Mesothelial cell of epicardium (in vitro differentiated cells): ENCODE measurements at places on chromosomes 1 and 21.
A peak's percentile ranks its signal among the peaks of the same experiment; 100 is the strongest.

DNA sequence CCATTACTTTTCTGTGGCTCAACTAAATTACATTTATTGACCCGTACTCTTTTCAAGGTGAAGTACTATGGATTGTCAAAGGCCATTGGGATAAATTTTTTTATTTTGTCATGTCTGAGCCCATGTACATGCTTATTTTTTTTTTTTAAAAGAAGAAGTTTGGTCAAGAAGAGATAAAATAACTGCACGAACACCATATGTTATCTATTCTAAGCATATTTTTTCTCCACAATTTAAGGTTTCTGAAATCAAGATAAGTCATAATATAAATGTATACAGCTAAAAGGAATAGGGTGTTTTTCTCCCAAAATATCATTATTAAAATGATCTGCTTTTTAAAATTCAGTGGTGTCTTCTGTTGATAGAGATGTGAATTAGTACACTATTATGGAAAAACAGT is 35.0 kb upstream of the SH2D1B start:
- no peaks in the 10 kb centered on the region for H3K36me3 ChIP-seq
- H3K4me3 ChIP-seq = no peak overlapping the region
- H3K27me3 ChIP-seq = peaks cover 55% of the 10 kb centered on the region
- DNase-seq = no peak

- peak overlapping the region; percentile 76 for H3K27ac ChIP-seq
- no peaks in the 10 kb centered on the region for H3K36me3 ChIP-seq
- no peak overlapping the region for H3K4me3 ChIP-seq
- H3K4me1 ChIP-seq = peaks cover 22% of the 10 kb centered on the region
- no peak for DNase-seq
Measured at GRCh38 chr1:218488986-218489385, 143.8 kb downstream of the TGFB2 start.

GRCh38 chr1:47951026-47951425 is 46.2 kb downstream of the TRABD2B start:
- peaks cover 2% of the 10 kb centered on the region for H3K4me1 ChIP-seq
- no peak overlapping the region for H3K4me3 ChIP-seq
- no peaks in the 10 kb centered on the region for H3K36me3 ChIP-seq
- no peak overlapping the region for H3K27ac ChIP-seq

DNA sequence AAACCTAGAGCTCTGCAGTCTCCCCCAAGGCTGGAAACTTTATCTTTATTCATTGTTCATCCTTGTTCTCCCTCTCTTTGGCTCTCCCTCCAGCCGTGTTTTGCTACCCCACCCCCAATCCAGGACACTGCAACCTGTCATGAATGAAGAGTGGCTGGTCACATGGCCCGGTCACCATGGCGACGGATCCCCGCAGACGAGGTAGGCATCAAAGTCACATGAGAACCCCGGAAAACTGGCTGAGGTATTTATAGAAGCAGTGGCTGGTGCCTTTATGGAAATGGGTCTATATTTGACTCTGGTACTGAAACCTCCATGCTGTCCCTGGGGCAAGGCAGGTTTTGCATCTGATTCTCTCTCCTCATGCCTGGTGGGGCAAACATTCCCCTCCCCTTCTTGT is 13.4 kb upstream of the SLC6A17 start:
- peaks cover 13% of the 10 kb centered on the region for H3K27me3 ChIP-seq
- no peak overlapping the region for H3K27ac ChIP-seq
- DNase-seq = no peak
- H3K36me3 ChIP-seq = no peaks in the 10 kb centered on the region

- H3K4me3 ChIP-seq = no peak overlapping the region
- peaks cover 34% of the 10 kb centered on the region for H3K27me3 ChIP-seq
- H3K4me1 ChIP-seq = peaks cover 4% of the 10 kb centered on the region
- H3K27ac ChIP-seq = no peak overlapping the region
- DNase-seq = no peak
- H3K36me3 ChIP-seq = no peaks in the 10 kb centered on the region
Measured at GRCh38 chr1:110240476-110241210, 30.5 kb downstream of the KCNC4 start.

DNA sequence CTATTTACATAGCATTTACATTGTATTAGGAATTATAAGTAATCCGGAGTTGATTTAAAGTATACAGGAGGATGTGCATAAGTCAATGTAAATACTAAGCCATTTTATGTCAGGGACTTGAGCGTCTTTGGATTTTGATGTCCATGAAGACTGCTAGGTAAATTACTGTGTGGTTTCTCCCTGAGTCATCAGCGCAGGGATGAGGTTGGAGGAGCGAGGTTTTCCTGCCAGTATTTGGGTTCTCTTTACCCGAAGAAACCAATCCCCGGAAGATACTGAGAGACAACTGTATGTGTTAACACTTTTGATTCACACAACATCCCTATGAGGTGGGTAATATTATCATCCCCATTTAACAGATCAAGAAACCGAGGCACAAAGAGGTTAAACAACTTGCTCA is 29.3 kb downstream of the BATF3 start:
- peaks cover 40% of the 10 kb centered on the region for H3K4me1 ChIP-seq
- H3K27ac ChIP-seq = no peak overlapping the region
- no peaks in the 10 kb centered on the region for H3K36me3 ChIP-seq
- no peak overlapping the region for H3K4me3 ChIP-seq
- peaks cover 8% of the 10 kb centered on the region for H3K27me3 ChIP-seq

GRCh38 chr21:45917241-45917640 is 64.3 kb upstream of the COL6A1 start:
- H3K27me3 ChIP-seq = no peaks in the 10 kb centered on the region
- no peaks in the 10 kb centered on the region for H3K36me3 ChIP-seq
- H3K4me3 ChIP-seq = no peak overlapping the region
- no peak for DNase-seq

DNA sequence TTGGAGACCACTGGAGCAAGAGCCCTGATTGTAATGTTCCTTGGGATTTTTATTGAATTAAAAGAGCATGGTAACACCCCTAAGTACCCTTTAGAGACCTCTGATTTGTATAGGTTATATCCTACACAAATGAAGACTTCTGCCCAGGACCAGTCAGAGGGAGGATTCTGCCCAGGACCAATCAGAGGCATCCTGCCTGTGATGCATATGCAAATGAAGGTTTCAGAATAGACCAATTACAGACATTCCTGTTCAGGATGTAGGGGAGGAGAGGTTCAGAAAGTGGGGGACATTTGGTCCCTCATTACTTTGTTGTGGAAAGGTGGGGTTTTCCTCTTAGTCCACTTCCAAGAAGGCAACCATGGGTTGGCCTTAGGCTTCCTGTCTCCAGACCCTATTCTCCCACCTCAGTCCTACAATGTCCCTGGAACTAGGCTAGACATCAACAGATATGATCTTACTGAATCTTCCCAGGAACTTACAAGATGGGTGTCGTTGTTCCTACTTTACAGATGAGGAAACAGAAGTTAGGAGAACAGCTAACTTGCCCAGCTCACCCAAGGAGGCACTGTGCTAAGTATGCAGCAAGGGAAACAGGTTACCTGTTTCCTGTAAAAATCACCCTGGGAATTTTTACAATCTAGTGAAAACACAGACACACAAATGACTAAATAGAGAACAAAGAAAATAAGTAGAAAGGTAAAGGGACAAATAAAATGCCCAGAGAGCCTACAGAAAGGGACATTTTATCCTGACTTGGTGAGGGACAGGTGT is 36.8 kb upstream of the SFPQ start:
- DNase-seq = no peak
- no peaks in the 10 kb centered on the region for H3K36me3 ChIP-seq
- no peak overlapping the region for H3K4me3 ChIP-seq
- no peaks in the 10 kb centered on the region for H3K27me3 ChIP-seq
- no peaks in the 10 kb centered on the region for H3K4me1 ChIP-seq
- no peak overlapping the region for H3K27ac ChIP-seq

DNA sequence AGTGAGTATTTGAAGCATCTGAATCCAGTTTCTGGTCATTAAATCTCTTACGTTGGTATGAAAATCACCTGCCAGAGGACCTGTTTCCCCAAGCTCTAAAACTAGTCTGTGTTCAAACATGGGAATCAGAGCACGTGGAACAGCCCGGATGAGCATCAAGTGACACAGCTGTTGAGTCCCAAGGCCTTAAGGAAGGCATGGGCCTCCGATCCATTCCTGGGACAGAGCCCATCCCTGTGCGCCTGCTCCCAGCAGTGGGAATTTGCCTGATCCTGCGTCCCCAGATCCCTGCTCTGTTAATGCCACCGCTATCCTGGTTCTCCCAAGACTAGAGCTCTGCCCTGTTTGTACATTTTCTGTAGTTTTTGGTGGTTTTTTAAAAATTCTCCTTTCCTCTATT is 68.4 kb upstream of the FBXO28 start:
- no peak overlapping the region for H3K4me3 ChIP-seq
- no peaks in the 10 kb centered on the region for H3K4me1 ChIP-seq
- peaks cover 15% of the 10 kb centered on the region for H3K27me3 ChIP-seq
- no peak for DNase-seq
- H3K36me3 ChIP-seq = no peaks in the 10 kb centered on the region

GRCh38 chr1:8598060-8598724 is 219.2 kb downstream of the RERE start:
- H3K27me3 ChIP-seq = no peaks in the 10 kb centered on the region
- no peak overlapping the region for H3K4me3 ChIP-seq
- no peak for DNase-seq
- H3K36me3 ChIP-seq = peaks cover 11% of the 10 kb centered on the region
- H3K27ac ChIP-seq = peak overlapping the region; percentile 86

GRCh38 chr1:198647055-198647454 is 8.2 kb downstream of the PTPRC start:
- no peak overlapping the region for H3K27ac ChIP-seq
- H3K4me3 ChIP-seq = no peak overlapping the region
- no peak for DNase-seq
- H3K36me3 ChIP-seq = no peaks in the 10 kb centered on the region
- no peaks in the 10 kb centered on the region for H3K27me3 ChIP-seq
- peaks cover 3% of the 10 kb centered on the region for H3K4me1 ChIP-seq

GRCh38 chr1:171367436-171367835 is 53.5 kb downstream of the FMO4 start:
- H3K4me1 ChIP-seq = no peaks in the 10 kb centered on the region
- no peak overlapping the region for H3K4me3 ChIP-seq
- DNase-seq = no peak
- no peak overlapping the region for H3K27ac ChIP-seq
- H3K27me3 ChIP-seq = no peaks in the 10 kb centered on the region
- no peaks in the 10 kb centered on the region for H3K36me3 ChIP-seq

DNA sequence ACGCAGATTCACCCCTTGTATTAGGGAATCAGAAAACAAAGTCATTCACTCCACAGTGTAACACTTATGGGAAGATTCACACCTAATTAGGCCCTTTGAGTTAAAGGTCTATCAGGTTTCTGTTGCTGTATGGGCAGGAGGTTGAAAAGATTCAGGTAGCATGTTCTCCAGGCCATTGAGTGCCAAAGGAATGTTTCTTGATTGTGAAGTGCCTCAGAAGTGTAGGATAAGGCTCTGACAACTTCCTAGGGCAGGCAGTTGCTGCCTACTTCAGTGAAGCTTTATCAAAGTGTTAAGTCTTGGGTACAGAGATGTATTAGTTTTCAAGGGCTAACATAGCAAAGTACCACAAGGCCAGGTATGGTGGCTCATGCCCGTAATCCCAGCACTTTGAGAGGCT is 48.7 kb upstream of the RGS18 start:
- H3K4me3 ChIP-seq = no peak overlapping the region
- peaks cover 7% of the 10 kb centered on the region for H3K4me1 ChIP-seq
- DNase-seq = no peak
- no peak overlapping the region for H3K27ac ChIP-seq

GRCh38 chr1:171127501-171127900 is 36.8 kb downstream of the FMO3 start:
- H3K27ac ChIP-seq = no peak overlapping the region
- H3K4me1 ChIP-seq = peaks cover 6% of the 10 kb centered on the region
- no peak for DNase-seq

GRCh38 chr1:168297019-168297730 is 16.5 kb downstream of the TBX19 start:
- H3K4me1 ChIP-seq = peaks cover 17% of the 10 kb centered on the region
- no peaks in the 10 kb centered on the region for H3K36me3 ChIP-seq
- DNase-seq = no peak
- H3K27me3 ChIP-seq = no peaks in the 10 kb centered on the region
- no peak overlapping the region for H3K4me3 ChIP-seq

DNA sequence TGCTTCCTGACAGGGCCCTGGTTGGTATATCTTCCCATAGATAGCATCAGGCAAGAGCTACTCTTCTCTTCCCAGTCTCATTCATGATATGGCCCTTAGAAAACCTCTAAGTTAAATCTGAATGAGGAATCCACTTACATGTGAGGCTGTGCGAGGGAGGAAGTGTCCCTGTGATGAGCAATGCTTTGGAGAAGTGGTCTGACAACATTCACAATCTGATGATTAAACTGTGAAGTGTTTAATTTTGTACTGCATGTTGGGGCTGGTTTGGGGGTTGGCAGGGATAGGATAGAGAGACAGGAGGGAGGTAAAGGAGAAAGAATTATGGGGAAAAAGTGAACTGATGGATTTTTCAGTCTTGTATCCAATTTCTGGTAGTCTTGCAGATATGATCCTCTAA is 421.2 kb upstream of the DAB1 start:
- H3K4me1 ChIP-seq = peaks cover 22% of the 10 kb centered on the region
- no peak overlapping the region for H3K27ac ChIP-seq
- H3K4me3 ChIP-seq = no peak overlapping the region
- H3K36me3 ChIP-seq = no peaks in the 10 kb centered on the region
- no peak for DNase-seq
- H3K27me3 ChIP-seq = peaks cover 8% of the 10 kb centered on the region

DNA sequence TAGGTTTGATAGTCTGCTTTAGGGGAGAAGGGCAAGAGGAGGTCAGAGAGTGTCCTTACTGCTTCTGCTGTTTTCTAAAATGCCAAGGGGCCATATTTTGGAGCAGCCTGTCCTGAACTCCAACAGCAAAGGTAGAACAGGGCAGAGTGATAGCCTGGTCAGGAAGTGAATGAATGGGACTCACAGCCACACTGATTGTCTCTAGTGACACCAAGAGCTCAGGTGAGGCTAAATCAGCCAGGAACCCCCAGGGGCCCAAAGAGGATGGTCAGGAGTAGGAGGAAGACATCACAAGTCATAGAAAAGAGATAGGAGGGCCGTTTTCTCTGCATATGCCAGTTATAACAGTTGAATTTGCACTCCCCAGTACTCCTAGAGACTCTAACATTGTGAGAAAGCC is 97.4 kb upstream of the DUSP10 start:
- no peaks in the 10 kb centered on the region for H3K4me1 ChIP-seq
- H3K27ac ChIP-seq = no peak overlapping the region
- peaks cover 4% of the 10 kb centered on the region for H3K27me3 ChIP-seq
- H3K36me3 ChIP-seq = no peaks in the 10 kb centered on the region
- no peak for DNase-seq
